Skin of body (tissue), 3 donors: ENCODE measurements at places on chromosomes 5 and 9. TPM values are rescaled to one million over a fixed set of nuclear protein-coding genes. Genes with fewer than 3 reads are reported as not detected.

GRCh38 chr5:129135633-129136032 is 41.1 kb downstream of the ISOC1 start:
- no peak for DNase-seq

CRB2 gene
- total RNA-seq, result 0.10 TPM

SLC44A1 gene
- 33.5 TPM for total RNA-seq

DNAI1 gene
- 0.20 TPM for total RNA-seq

DNA sequence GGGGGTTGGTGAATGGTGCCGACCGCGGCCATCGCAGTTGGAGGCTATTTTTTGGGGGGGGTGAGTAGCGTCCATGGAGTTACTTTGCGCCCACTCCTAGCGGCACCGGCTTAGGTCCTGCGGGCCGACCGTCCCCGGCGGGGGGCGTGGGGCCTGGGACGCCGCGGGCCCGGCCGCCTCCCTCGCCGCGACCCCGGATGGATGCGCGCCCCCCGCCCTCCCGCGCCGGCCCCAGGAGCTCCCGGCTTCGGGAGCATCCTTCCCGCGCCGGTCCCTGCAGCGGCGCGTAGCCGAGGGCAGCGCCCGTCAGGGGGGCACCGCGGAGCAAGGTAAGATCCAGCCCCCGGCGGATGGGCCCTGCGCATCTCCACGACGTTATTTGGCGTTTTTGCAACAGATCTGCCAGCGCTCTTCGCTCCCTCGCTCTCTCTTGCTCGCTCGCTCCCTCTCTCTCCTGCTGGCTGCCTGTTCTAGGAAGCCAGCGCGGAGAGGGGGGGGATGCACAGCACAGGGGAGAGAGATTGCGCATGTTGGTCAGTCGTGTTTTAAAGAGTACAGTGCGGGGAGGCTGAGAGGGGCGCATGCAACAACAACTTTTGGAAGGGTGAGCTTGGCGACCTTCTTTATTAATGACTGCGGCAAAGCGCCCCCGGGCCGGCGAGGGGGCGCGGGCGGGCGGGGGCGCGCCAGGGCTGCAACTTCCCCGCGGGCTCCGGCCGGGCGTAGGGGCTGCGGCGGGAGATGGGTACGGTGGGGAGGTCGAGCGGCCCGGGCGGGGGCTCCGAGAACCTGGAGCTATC is 413 bp downstream of the JADE2 start:
- peak; percentile 52 for DNase-seq

PCDHGB5 gene
- total RNA-seq, result 8.0 TPM

GRCh38 chr5:64939772-64940510 is 171.2 kb downstream of the CWC27 start:
- no peak for DNase-seq

- DNase-seq, result peak; percentile 23
Observed at GRCh38 chr5:72818866-72819534, 2.5 kb downstream of the TNPO1 start.

GRCh38 chr5:42944989-42945388 is 95.1 kb downstream of the ANXA2R start:
- DNase-seq, result no peak

DNA sequence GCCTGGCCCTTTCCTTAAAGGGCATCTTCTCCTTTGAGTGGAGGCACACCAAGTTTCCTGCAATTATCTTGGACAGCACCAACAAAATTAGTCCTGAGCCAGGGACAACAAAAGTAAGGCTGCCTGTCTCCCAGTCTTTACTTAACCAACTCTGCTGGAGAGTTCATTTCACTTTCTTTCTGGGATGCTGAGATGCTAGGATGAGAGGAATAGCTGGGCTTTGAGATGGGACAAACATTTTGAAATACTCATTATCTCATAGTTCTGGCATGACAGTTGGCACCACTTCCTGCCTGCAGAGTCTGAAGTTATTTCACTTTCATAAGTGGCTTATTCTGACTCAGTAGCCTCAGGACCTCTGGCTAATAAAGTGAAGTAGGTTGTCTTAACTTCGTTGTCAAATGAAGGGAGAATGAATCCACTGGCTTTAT is 157.0 kb downstream of the C9orf152 start:
- peak; percentile 23 for DNase-seq

- no peak for DNase-seq
Observed at GRCh38 chr5:179817470-179817840, 3.2 kb upstream of the SQSTM1 start.

GRCh38 chr5:178318893-178319292 is 86.3 kb upstream of the PHYKPL start:
- DNase-seq, result peak; percentile 22

SEMA4D gene
- total RNA-seq, result 13.1 TPM

- DNase-seq, result no peak
Observed at GRCh38 chr5:72172786-72173185, 65.5 kb downstream of the MAP1B start.

- DNase-seq, result no peak
Observed at GRCh38 chr5:174723979-174724483, 351 bp upstream of the MSX2 start.

DNA sequence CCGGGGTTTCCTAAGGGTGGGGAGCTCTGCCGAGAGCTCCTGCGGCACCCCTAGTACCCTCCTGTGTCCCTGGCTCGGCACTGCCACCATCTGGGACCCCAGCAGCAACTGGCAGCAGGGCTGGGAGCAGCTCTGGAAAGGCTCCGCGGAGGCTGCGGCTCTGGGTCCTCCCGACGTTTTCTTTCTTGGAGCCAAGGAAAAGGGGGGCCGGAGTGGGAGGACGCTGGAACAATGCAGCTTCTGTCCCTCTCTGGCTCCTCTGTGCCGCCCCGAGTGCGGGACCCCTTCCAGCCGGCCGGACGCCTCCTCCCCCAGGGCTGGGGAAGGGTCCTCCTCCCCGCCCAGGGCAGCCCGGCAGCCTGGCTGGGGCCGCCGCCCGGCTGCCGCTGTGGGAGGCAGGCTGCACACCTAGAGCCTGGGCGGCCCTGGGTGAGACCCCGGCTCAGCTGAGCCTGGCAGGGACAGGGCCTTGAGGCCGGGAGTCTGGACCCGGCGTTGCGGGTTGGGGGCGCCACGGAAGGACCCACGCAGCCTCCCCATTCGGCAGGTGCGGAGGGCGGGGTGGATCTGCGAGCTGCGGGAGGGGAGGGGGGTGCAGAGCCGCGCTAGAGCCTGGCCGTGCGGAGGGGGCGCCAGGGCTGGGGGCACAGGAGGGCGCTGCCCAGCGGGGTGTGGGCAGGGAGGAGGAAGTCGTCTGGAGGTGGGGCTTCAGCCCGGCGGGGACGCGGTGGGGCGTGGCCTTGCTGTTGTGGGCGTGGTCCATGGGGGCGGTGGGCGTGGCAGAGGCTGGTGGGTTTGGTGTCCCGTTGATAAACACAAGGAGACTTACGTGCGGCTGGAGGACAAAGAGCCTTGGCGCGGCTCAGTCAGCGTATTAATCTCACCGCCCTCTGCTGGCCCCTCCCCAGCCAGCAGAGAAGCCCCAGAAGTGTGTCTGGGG is 15.1 kb downstream of the GPSM1 start:
- no peak for DNase-seq

IFNA13 gene
- not detected for total RNA-seq

CDHR2 gene
- not detected for total RNA-seq

GRCh38 chr9:13444245-13445102 is 165.0 kb upstream of the MPDZ start:
- DNase-seq, result peak; percentile 45

DNA sequence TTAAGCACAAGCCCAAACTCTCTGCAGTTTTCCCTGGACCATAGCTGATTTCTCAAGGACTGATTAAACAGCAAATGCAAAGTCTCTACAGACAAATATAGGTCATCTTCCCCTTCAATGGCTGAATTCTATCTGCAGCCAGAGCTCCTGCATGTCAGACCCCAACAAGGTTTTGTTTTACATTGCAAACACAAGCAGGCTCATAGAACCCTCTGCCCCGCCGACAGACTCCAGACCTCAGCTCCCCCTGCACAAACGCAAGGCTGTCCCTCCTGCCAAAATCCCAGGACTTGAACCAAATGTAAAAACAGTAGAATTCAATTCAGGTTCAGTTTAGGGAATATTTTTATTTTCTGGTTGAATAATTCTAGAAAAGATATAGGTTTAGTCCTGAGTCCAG is 526.7 kb upstream of the TRPC7 start:
- DNase-seq, result no peak

GRCh38 chr5:61186634-61187033 is 24.4 kb upstream of the SMIM15 start:
- no peak for DNase-seq

EMB gene
- 19.6 TPM for total RNA-seq

GRCh38 chr9:99489060-99489413 is 267.0 kb downstream of the SEC61B start:
- no peak for DNase-seq

DNA sequence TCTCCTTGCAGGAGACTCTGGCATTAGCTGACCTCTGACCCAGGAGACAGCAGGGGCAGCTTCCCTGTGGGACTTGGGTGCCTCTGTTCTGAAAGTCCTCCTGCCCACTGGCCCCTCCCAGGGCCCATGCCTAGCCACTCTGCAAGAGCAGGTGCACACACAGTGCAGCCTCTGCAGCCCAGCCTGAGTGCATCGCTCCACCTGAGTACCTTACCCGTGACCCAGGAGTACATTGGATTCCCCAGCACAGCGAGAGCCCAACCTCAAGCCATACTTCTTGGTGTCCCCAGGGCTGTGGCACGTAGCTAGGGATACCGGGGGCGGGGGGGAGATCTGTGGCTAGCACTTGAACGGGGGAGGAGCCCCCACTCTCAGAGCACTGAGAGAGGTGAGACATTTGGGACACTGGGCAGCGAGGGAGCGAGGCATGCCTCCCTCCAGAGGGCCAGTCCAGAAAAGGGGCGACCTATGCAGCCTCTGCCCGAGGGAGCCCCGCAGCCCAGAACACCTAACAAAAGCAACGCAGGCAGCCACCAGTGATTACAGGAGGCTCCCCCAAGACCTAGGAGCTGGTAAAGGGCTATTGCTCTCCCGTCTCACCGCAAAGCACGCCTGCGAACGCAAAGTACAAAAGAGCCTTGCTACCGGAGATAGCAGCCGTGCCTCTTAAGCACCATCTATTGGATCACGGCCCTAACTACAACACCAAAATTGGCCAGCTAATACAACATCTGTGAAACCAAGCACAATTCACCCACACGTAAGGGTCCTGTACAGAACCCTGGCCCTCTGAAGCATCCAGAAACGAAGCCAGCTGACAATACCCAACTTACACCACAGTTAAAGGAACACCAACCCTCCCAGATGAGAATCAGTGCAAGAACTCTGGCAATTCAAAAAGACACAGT is 826 bp upstream of the PRDM9 start:
- no peak for DNase-seq

DNA sequence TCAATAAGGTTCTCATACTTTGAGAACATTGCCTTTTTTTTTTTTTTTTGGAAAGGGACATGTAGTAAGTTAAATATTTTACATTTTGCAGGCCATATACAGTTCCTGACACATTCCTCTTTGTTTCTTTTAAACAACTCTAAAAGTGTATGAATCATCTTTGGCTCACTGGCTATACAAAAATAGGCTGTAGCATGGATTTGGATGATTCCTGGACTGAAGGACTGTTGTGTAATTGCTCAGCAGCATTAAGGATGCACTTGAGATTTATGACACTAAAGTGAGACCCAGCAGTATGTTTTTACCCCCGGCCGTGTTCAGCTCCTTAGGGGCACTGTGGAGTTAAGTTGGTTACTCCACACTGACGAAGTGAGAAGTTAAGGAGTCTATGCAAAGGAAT is 41.3 kb downstream of the VPS13A start:
- no peak for DNase-seq

CDKN2B-AS1 gene
- 0.20 TPM for total RNA-seq

DNA sequence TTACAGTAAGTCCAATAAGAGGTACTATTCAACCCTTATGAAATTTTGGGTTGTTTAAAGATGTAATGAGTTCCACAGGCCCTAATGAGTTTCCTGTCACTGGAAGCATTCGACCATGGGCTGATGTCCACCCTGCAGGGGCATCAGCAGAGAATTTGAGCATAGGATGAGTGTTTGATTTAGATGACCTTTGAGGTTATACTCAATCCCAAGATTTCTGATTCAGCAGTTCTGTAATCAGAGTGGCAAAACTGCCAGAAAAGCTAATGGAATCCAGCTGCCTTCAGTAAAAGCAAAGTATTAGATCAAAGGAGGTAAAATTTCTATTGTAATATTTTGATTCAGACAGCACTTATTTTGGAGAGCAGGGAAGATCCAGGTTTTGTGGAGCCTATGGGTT is 68.3 kb downstream of the COX7C start:
- no peak for DNase-seq

GRCh38 chr9:136837146-136837855 is 5.0 kb upstream of the AJM1 start:
- no peak for DNase-seq

- no peak for DNase-seq
Observed at GRCh38 chr9:106700676-106701075, 162.3 kb upstream of the ZNF462 start.

ZBED3 gene
- 2.6 TPM for total RNA-seq

SPATA31A3 gene
- not detected for total RNA-seq

GZMA gene
- total RNA-seq, result 0.89 TPM

DNA sequence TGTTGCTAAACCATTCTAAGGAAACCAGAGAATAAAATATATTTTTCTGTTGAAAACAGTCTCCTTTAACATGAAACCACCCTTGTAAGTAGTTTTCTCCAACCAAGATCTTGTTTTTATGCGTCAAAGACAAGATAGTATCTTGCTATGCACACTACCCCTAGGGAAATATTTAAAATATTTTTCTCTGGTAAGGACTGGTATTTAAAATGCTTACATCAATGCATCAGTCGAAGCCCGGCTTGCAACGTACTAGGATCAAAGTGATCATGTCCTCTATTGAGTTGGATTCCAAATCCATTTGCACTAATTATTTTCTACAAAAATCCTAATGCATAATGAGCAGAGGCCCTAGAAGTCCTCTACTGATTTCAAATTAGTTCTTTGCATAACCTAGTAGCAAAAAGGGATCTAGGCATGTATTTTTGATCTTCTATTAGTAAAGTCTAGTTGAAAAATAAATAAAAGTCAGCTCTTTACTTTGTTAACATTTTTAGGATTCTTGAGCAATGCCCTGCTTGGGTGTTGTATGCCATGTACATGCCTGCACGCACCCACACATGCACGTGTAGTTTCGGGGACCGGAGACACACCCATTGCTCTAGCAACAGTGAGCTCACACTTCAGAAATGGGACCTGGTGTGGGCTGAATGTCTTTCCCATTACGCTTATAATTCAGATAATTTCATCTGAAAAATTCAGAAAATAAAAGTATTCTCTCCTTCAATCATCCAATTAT is 165.0 kb upstream of the GPR151 start:
- DNase-seq, result no peak

DNA sequence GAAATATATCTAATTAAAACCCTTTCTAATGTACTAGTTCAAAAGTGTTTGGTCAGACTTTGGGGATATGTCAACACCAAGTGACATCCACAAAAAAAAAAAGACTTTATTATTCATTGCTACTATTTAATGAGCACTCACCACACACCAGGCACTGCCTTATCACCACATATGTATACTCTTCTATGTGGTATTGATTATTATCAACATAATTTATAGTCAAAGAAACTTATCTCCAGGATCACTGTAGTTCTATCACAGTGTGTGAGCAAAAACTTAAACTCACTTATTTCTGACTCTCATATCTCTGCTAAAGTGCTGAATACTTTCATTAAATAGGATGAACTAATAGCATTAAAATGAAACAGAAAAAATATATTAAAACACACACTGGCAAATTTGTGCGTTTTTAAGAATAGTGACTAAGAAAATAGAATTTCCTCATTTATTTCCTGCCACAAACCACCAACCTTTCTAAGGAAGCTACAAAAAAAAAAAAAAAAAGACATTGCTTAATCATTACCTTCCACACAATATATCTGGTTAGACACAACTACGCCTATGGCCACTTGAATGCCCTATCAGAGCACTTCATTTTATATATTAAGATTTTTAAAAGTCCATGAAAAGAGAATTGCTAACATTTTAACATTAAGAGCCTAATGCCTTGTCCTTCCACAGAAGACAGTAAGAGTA is 12.8 kb downstream of the SLCO4C1 start:
- no peak for DNase-seq
